ENCODE measurements at places on chromosomes 6 and 20.

DNA sequence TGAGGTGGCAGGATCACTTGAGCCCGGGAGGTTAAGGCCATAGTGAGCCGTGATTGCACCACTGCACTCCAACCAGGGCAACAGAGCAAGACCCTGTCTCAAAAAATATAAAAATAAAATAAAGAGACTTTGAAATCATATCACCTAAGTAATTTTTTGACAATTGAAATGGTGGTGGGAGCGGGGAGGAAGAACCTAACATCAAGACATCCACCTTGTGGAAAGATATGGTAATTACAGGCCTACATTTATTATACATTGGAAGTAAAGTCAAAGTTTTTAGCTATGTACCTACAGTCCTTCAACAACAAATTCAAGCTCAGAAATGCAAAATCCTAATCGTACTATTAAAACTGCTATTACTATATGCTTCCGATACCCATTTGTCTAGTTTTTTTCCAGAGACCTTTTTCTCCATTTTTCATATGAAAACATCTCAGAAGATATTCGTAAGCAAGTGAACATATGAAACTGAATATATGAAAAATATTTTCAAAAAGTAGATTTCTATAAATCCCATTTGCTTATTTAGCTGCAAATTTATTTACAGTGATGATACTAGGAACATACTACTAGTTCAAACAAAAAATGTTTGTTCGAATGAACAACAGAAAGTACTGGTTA, 83.3 kb downstream of the SYCP2 start:
- peak; percentile 16 for DNase-seq

DNA sequence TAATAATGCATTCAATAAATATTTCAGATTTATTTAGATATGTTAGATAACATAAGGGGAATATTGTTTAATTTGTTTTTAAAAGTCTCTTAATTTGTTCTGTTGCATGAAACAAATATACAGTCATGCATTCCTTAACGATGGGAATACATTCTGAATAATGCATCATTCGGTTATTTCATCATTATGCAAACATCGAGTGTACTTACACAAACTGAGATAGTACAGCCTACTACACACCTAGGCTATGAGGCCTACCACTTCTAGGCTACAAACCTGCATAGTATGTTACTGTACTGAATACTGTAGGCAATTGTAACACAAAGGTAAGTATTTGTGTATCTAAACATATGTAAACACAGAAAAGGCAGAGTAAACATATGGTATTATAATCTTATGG, 118.7 kb downstream of the EPHA7 start:
- no peak for DNase-seq

DNA sequence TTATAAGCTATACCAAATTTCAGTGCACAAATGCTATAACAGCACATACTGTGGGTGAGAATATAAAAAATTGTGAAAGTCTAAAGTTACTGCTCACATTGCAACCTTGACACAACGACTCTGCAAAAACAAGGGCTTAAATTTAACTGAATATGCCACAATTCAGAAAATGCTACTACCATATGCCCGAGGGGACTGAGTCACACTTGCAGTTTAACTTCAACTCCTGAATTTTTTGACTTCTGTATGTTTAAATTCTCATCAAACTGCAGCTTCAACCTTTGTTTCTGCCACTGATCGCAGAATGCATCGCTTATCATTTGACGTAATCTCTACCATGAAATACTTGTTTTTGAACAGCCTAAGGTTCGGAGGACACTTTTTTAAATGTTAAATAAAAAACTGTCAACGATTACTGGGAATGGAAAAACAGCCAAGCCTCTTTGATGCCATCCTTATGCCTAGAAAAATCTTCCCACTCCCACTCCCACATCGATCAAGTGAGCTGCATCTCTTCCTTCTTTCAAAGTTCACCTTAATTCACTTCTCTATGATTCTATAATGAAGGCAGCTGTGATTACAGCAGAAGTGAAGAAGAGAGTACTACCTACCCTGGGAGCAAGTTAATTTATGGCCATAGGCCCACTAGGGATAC, 136.5 kb downstream of the ATXN1 start:
- peak; percentile 3 for DNase-seq

- DNase-seq: peak; percentile 58
Observed at GRCh38 chr20:8796088-8796660, 272.7 kb upstream of the PLCB4 start.

DNA sequence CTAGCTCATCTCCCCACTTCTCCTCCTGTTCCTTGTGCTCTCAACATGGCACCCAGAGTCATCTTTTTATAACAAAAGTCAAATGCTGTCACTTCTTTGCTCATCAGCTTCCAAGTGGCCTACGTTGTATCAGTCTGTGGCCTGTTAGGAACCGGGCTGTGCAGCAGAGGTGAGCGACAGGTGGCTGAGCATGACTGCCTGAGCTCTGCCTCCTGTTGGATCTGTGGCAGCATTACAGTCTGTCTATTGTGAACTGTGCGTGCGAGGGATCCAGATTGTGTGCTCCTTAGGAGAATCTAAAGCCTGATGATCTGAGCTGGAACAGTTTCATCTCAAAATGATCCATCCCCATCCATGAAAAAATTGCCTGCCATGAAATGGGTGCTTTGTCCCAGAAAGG, 129.6 kb downstream of the FNDC1 start:
- DNase-seq: no peak

- no peak for DNase-seq
Observed at GRCh38 chr20:57425150-57426013, 34.2 kb downstream of the RBM38 start.

DNA sequence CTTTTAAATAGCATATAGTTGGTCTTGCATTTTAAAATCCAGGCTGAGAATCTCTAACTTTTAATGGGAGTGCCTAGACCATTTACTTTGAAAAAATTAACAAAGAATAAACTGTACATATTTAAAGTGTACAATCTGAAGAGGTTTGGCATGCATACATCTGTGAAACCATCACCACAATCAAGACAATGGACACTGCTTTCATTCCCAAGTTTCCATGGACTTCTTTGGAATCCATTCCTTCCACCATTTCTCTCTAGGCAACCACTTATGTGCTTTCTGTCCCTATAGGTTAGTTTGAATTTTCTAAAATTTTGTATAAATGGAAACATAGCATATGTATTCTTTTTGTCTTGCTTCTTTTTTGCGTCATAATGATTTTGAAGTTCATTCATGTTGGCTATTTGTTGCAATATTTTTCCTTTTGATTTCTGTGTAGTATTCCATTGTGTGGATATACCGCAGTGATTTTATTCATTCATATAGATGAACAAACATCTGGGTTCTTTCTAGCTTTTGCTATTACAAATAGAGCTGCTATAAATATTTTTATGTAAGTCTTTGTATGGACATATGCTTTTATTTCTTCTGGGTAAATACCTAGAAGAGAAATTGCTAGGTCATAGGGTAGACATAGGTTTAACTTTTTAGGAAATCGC, 50.9 kb downstream of the NEDD9 start:
- no peak for DNase-seq

- DNase-seq: no peak
Observed at GRCh38 chr20:53580376-53581111, 13.1 kb downstream of the ZNF217 start.

DNA sequence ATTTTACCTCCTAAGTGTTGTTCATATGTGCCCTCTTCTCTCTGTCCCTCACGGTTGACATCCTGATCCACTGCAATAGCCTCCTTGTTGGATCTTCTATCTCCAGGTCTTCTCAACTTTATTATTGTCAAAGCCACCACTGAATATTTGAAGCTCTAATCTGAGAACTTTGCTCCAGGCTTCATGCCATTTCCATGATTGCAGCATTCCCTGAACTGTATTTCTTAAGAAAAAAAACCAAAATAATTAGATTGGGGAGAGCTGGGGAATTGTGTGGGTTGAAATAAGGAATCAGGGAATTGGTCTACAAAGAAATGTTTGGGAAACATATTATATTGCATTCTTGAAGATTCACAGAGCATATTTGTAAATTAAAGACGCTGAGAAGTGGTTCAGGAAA, 2.5 kb upstream of the STX7 start:
- DNase-seq: no peak

- no peak for DNase-seq
Observed at GRCh38 chr6:14452567-14453527, 335.3 kb downstream of the CD83 start.

GRCh38 chr6:22295145-22295544, 1.7 kb downstream of the PRL start:
- no peak for DNase-seq

DNA sequence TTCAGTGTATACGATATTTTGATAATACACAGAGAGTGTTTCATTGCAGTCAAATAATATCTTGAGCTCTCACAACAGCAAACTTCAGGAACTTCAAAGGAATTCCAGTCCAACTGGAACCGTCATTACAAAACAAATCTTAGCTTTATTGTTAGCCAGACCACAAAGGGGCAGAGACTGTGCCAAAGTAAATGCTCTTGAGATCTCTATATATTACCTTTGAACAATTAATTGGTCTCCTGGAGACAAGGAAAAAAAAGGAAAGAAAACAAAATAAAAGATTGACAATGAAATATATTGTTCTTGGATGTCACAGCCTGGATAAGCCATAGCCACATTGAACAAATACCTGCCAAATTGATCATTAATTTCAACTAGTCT, 70.0 kb downstream of the FOXC1 start:
- DNase-seq: no peak

DNA sequence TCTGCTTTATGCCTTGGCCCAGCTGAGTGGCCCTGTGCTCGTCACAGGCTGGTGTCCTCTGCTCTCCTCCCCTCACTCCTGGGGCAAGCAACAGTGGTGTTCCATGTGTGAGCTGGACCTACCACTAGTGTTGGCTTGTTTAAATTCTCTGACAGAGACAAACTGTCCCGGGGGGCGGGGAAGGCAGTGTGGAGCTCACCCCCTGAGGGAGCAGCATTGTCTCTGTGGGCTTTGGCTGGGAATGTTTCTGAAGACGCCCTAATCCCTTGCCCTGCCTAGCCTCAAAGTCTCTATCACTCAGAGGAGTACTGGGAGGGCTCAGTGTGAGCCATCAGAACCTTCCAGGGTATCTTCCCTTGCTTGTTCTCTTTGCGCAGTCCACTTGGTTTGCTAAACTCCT, 5.2 kb upstream of the VEGFA start:
- DNase-seq: no peak

- DNase-seq: no peak
Observed at GRCh38 chr6:137349856-137350830, 131.0 kb upstream of the IFNGR1 start.

GRCh38 chr20:21509597-21510371, 4.1 kb downstream of the NKX2-2 start:
- peak; percentile 42 for DNase-seq

DNA sequence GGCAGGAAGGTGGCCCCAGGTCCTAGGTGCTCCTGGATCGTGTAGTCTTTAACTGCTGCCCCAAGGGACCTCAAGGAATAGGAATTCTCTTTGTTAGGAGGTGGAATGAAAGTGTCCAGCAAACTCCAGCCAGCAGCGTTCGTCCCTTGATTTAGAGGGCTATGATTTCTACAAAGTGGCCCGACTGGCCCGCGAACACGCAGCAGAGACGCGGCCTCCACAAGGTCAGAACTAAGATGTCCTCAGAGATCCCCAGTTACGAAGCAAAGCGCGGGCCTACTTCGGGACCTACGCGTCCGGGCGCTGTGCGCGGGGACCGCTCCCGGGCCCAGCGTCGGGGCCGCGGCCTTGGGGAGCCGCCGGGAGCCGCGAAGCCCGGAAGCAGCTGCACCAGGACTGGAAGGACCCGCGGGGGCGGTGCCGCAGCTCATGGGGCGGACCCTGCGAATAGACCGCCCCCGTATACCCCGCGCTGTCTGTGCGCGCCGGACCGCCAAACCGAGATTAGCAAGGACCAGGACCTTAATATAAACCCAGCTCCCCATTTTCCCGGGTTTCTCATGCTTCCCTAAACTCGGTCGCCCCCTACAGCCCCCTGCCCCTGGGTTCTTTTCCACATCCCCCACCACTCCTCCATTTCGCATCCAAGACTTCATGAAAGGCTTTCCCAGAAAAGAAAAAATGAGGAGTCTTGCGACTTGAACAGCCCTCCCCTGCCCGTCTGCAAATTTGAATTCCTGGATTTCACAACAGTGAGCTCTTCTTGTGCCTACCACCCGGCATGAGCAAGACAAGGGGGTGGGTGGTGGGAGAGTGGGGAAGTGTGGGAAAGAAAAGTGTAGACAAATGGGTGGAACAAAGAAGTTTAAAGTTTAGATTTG, at the start of gene C6orf47:
Gene C6orf47 (minus strand): TSS at position 398 of the 881 bp plus-strand sequence. CDS start 831 bp downstream, outside the sequence.
- DNase-seq: peak; percentile 78

DNA sequence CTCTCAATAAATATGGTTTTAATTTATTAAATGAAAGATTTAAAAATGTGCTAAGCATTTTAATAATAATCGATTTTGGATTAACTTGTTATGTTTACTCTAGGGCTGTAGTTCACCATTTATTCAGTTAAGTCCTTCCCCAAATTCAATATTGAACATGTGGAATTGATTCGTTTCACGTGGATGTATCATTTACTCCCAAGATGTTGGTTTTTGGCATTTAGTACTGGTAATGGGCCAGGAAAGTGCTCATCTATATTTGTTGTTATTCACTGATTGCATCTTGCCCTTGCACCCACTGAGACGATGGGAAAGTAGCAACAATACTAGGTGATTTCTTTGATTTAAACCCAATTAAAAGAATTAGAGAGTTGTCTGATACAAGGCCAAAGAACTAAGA, 97.1 kb downstream of the ESR1 start:
- peak; percentile 18 for DNase-seq

DNA sequence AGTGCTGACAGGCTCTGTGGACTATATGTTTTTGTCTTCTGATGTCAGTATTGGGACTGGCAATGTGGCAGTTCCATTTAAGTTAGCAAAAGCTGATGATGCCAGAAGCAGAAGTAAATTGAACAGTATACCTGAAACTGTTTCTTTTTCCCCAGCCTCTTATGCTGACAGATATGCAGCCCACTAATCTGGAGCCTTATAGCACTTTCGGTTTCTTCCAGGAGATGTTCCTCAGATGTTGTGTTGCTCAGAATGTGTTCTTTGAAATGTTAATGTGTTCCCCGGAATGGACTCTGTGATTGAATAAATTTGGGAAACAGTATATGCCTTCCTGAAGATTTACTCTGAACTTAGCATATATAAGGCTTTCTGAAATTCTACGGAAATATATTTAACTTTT, 80.7 kb upstream of the MRAP2 start:
- no peak for DNase-seq

DNA sequence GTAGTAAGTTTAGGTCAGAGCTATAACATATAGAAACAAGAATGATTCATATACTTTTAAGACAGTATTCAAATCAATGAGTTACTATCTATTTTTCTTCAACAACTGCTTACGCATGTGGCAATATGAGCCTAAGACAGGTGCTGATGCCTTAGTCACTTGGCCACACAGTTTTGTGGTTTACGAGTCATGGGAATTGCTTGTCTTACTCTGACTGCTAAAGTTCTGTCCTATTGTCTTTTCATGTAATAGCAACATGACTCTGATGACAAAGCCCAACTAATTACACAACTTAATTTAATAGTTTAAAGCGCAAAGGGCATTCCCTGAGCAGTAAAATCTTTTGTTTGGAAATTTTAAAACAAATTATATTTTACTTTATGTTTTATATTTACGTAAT, 159.3 kb upstream of the CENPW start:
- peak; percentile 59 for DNase-seq

GRCh38 chr6:159116343-159116742, 52.9 kb upstream of the FNDC1 start:
- DNase-seq: no peak
